Dermis microvascular lymphatic vessel endothelial cell (primary cell): ENCODE measurements at places on chromosomes 3 and 15. TPM values are rescaled to one million over a fixed set of nuclear protein-coding genes. Genes with fewer than 3 reads are reported as not detected.

THPO gene
- under 0.01 TPM in 2 replicates for total RNA-seq

CSPG4 gene
- total RNA-seq, result under 0.01 and 0.13 TPM in 2 replicates

HIGD2B gene
- total RNA-seq, result not detected in 2 replicates

VGLL3 gene
- 0.13 TPM in 1 of 2 replicates, not detected in the other for total RNA-seq

ACP3 gene
- not detected in 2 replicates for total RNA-seq

DNA sequence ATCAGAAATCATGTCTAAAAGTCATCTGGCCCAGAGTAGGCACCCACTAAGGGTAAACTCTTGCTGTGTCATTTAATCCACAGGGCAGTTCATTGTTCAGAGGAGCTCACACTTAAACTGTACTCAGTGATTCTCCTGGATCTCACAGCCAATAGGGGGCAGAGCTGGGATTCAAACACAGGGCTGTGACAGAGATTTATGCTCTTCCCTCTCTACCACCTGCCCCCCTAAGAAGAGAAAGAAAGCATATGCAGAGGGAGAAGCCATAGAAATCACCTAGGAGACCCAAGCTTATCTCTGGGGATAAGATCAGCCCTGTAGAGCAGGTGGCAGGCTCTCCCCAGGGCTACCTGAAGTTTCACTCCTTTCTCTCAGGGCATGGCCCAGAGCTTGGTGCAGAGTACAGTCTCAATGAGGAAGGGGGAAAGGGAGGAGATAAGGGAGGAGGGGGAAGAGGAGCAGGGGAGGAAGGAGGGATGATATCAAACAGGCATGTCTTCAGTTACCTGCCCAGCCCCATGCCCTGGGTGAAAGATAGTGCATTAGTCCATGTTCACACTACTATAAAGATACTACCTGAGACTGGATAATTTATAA lies 51.8 kb upstream of the ADPGK start:
- DNase-seq, result no peak

- DNase-seq, result no peak
These were observed 75.5 kb downstream of the TOP2B start for GRCh38 chr3:25589104-25589782.

DNA sequence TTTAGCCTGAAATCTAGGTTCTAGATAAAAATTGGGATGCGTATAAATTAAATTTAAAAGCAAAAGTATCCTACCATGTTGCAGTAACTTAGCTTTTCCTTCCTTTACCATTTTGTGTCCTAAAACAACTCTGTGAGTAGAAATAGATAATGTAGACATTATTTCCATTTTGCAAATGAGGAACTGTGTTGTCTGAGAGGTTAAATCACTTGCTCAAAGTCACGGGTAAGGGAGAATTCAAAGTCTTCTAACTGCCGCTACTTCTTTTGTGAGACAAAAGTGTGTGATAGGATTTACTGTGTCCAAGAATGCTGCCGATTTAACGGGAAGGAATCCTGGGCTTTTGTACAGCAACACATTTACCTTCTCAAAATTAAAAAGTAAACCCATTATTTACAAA lies 40.7 kb downstream of the MYO1E start:
- no peak for DNase-seq

DNA sequence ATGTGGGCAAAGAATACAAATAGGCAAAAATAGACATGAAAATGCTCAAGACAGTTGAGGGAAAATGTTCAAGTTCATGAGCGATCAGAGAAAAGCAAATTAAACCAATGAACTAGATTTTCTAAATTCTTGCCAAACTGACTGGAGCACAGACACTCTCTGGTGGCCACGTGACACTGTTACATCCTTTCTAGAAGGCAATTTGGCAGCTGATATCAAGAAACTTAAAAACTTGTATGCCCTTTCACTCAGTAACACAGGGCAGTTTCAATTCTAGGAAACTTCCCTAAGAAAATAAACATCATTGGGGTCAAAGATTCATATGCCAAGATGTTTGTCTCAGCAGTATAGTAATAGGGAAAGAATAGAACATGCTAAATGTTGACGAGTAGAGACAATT lies 52.2 kb downstream of the ABHD5 start:
- peak; percentile 86 for DNase-seq

GRCh38 chr3:59540241-59540640 lies 490.4 kb upstream of the CFAP20DC start:
- DNase-seq, result no peak

- no peak for DNase-seq
These were observed 206.9 kb upstream of the TRIM42 start for GRCh38 chr3:140470962-140471361.

- no peak for DNase-seq
These were observed 14.2 kb upstream of the CD200R1L start for GRCh38 chr3:112860898-112861297.

- no peak for DNase-seq
These were observed 12.2 kb upstream of the IQCF5 start for GRCh38 chr3:51887620-51888019.

- DNase-seq, result peak; percentile 61
These were observed 737 bp upstream of the ITPR1 start for GRCh38 chr3:4492208-4493013.

- peak; percentile 71 for DNase-seq
These were observed 27.8 kb upstream of the ITPKA start for GRCh38 chr15:41465822-41466421.

- peak; percentile 84 for DNase-seq
These were observed 40.5 kb upstream of the SMAD6 start for GRCh38 chr15:66661432-66662096.

DNA sequence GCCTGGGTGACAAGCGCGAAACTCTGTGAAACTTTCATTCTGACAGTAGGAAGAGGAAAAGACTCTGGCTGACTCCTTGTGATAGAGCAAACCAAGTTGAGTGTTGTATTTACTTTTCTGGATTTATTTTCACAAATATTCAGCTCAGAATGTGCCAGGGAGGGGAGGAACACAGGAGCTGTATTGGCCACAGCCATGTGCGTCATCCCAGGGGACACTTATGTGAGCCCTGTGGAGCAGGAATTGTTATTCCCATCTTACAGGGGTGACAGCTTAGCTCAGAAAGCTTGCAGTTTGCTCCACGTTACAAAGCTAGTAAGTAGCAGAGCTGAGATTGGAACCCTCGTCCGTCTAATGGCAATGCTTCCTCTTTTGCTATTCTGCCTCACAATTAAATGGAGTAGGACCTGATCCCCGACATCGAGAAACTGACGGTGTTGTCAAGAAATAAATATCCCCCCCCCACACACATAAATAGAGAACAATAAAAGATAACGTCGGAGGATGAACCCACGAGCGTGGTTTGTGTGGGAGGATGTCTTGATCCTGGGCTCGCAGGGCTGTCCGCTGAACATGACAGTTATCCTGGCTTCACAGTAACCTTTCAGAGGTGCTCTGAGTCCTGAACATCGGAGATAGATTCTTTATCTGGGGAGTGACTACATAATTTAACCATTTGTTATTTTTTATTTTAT lies 151.6 kb upstream of the CTDSPL start:
- DNase-seq, result no peak

DNA sequence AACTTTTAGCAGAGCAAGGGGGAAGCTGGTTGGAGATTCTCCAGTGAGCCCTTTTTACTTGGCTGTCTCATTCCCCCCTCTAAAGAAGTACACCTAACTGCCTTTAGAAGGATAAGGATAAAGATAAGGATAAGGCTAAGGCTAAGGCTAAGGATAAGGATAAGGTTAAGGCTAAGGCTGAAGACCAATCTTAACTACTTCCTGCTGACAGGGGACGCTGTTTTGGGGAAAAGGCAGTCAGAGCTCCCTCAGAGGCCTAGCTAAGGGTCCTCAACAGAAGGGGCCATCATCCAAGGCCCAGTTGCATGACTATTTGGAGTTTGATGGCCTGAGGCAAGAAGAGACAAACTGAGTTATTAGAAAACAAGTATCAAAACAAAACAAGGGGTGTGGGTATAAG lies 94.3 kb upstream of the ARPP21 start:
- no peak for DNase-seq

DNA sequence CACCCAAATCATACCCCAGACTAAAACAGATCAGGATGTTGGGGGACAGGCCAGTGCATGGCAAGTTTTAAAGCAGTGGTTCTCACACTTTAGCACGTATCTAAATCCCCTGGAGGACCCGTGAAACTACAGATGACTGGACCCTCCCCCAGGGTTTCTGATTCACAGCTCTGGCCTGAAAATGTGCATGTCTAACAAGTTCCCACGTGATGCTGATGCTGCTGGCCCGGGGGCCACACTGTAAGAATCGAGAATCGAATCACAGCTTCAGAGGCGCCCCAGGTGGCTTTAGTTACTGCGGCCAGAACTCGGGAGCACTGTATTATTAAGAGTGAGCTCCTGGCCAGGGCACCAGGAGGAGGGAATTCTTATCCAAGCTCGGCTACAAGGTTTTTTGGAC lies 11.6 kb downstream of the ADAMTS17 start:
- DNase-seq, result no peak

DNA sequence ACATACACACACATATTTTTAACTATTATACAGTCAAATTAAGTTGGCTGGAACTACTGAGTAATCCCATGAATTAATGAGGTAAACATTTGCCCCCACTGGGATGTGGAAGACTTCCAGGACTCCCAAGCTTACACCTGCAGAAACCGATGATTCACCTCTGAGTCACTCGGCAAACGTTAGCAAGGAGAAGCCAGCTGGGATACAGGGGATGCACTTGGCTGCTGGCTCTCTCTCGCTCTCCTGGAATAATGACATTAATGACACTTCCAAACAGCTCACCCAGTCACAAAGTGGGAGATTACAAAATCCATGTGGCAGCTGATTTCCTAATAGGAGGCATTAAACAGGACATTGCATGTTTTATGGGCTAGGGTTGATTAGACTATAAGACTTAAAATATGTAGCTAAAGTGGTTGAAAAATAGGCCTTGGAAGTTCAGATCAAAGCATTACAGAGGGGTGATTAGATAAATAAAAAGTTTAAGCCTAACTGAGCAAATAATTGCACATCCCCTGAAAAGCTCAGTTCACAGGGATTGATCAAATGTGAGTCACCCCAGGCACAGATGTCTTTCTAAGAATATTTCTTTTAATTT lies 500.9 kb downstream of the SOX2 start:
- DNase-seq, result no peak
